Ascending aorta (tissue), 2 donors: ENCODE measurements at places on chromosomes 11 and 22. TPM values are rescaled to one million over a fixed set of nuclear protein-coding genes. Genes with fewer than 3 reads are reported as not detected.

DNA sequence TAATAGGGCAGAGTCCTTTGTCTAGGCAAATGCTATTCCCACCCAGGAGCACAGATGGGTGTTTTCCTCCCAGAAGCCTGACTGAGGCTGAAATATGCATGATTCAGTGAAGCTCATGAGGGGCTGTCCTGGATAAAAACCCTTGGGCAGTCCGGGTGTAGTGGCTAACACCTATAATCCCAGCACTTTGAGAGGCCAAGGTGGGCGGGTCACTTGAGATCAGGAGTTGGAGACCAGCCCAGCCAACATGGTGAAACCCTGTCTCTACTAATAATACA lies 48.6 kb upstream of the LMO2 start:
- no peak for DNase-seq
- no peaks in the 10 kb centered on the region for H3K27me3 ChIP-seq
- peaks cover 5% of the 10 kb centered on the region for H3K4me1 ChIP-seq
- H3K4me3 ChIP-seq: no peak overlapping the region

DNA sequence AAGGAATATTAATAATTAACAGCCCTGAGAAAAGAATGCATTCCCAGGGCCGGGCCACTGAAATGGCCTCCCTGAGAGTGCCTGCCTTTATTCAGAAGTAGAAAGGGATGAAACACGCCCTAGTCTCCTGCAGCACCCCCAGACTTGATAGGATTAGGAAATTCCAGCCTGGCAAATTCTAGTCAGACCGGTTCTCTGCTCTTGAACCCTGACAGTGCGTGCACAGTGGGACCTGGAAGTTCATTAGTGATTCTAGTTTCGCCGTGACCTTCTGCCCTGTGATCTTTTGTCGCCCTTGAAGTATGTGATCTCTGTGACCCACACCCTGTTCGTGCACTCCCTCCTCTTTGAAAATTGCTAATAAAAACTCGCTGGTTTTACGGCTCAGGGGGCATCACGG lies 2.1 kb upstream of the GSTP1 start:
- H3K4me3 ChIP-seq: no peak overlapping the region
- no peak overlapping the region for H3K27ac ChIP-seq
- no peaks in the 10 kb centered on the region for H3K27me3 ChIP-seq
- H3K4me1 ChIP-seq: peaks cover 11% of the 10 kb centered on the region
- peaks cover 9% of the 10 kb centered on the region for H3K36me3 ChIP-seq
- no peak for DNase-seq

- DNase-seq: no peak
- H3K27ac ChIP-seq: no peak overlapping the region
- H3K4me1 ChIP-seq: peaks cover 3% of the 10 kb centered on the region
- H3K27me3 ChIP-seq: no peaks in the 10 kb centered on the region
- no peaks in the 10 kb centered on the region for H3K36me3 ChIP-seq
Measured at GRCh38 chr11:111629499-111629898, 27.2 kb downstream of the SIK2 start.

Gene C11orf42
- total RNA-seq: not detected
